ENCODE measurements at places on chromosomes 3 and 15. TPM values are rescaled to one million over a fixed set of nuclear protein-coding genes. Genes with fewer than 3 reads are reported as not detected.

Gene NR2E3
- 1.7 TPM for total RNA-seq

Gene EPM2AIP1
- total RNA-seq = 16.5 TPM

Gene COL6A6
- total RNA-seq = not detected

Gene ZDHHC19
- total RNA-seq = not detected

Gene IL17RD
- total RNA-seq = 40.2 TPM

Gene EAF1
- 40.3 TPM for total RNA-seq

Gene ADAMTS7
- 6.7 TPM for total RNA-seq

Gene REC114
- total RNA-seq = not detected

DNA sequence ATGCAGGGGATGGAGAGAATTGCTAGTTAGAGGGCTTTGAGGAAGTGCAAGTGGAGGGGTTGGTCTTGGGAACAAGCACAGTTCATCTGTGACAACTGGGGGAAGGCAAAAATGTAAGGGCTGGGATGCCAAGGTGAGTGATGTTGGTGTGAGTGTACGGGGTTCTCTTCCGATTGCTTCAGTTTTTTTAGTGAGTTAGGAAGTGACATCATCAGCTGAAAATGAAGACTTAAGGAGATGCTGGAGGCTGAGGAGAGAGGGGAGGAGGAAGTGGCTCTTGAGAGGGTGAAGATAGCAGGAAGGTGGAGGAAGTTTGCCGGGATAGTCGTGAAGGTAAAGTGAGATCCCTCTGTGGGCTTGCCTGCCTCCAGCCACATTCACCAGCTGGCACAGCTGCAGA, 12.7 kb downstream of the TICRR start:
- peak; percentile 52 for DNase-seq

- no peak for DNase-seq
Observed at GRCh38 chr3:46380471-46381221, 9.9 kb downstream of the CCR5 start.

DNA sequence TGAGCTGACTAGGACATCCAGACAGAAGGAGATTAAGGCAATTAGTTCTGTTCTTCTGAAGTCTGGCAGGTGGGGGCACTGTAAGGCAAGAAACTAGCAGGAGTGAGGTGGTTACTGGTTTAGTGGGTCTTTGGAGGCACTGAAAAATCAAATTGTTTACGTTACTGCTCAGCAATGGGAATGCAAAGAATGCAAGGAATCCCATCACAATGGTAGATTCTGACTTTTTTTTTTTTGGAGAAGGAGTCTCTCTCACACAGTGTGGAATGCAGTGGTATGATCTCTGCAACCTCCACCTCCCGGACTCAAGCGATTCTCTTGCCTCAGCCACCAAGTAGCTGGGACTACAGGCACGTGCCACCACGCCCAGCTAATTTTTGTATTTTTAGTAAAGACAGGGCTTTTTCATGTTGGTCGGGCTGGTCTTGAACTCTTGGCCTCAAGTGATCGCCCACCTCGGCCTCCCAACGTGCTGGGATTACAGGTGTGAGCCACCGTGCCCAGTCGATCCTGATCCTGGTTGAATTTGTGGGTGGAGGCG, 16.4 kb downstream of the FAM107A start:
- peak; percentile 60 for DNase-seq

DNA sequence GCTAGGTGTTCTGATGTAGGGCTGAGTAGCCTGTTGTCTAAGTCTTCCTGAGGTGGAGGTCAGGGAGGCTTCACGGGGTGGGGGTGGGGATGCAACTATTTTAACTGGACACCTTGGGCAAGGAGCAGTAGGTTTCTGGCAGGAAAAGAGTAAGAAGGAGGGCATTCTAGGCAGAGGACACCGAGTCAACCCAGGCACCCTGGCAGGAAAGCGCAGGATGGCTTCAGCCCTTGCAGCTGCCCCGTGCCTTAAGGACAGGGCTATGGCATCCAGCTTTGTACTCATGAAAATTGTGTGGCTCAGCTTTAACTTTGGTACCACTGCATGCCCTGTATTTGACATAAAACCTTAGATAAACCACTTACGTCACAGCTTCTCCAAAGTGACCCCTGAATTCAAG, 6.4 kb upstream of the FILIP1L start:
- DNase-seq = no peak

GRCh38 chr3:63764511-63764910, 54.6 kb upstream of the C3orf49 start:
- no peak for DNase-seq

DNA sequence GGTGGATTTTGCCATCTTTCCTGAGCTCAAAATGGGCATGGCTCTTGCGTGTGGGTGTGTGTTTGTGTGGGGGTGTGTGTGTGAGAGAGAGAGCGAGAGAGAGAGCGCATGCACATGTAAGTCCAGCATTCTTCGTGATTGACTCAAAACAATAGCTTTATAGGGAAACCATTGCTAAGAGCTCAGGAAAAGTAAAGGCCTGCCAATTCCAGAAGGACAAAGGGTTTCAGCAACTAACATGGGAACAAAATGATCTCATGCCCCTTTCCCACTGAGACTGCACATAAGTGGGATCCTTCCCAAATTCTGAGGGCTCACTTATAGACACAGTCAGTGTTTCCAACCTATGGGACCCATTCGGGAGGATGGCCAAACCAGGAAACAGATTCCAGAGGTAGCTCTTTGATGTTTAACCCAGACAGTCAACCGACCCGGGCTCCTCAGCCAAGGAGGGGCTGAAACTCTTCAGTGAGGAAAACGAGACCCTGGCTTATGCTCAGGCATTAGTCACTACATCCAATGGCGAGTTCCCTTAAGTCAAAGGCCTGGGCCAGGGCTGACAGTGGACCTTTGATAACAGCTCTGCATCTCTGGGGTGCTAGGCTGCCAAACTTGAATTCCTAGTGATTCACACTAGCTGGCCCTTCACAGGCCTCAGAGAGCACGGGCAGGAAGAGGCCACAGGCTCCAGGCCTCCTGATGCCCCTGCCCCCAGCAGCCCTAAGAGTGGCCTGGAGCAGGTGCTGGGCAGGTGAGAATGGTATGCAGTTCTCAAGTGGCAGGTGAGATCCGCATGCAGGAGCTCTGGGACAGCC, 305.0 kb upstream of the C2CD4B start:
- DNase-seq = peak; percentile 12

DNA sequence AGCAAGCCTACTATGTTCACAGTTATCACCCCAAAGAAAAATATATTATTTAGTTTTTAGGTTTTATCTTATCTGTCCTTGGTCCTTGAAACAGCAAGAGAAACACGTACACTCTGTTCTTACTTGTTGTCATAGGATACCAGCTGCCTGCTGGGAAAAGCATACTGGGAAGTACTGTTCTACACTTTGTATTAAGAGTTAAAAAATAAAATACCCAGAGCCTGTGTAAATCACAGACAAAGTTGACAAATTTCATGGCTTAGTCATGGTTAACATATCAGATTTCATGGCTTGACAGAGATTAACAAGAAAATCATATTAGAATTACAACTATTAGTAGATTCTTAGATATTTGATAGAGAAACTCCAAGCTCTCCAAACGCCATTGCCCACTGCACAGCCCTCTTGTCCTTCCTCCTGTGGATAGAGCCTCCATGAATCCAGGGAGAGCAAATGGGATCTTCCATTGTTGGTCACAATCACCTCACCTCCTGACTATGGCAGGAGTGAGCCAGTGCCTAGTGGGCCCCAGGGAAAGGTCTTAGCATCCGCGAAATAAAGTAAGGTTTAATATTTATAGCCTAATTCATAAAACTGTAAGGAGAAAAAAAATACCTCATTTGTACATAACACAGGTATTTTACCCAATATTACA, 128.1 kb upstream of the WNT5A start:
- DNase-seq = no peak

- DNase-seq = no peak
Observed at GRCh38 chr15:63979262-63979793, 67.0 kb downstream of the DAPK2 start.

- DNase-seq = no peak
Observed at GRCh38 chr15:93452537-93453211, 363.7 kb upstream of the RGMA start.

GRCh38 chr15:52256366-52256765, 39.2 kb downstream of the MYO5C start:
- peak; percentile 65 for DNase-seq

GRCh38 chr15:61088675-61089074, 140.4 kb downstream of the RORA start:
- no peak for DNase-seq

DNA sequence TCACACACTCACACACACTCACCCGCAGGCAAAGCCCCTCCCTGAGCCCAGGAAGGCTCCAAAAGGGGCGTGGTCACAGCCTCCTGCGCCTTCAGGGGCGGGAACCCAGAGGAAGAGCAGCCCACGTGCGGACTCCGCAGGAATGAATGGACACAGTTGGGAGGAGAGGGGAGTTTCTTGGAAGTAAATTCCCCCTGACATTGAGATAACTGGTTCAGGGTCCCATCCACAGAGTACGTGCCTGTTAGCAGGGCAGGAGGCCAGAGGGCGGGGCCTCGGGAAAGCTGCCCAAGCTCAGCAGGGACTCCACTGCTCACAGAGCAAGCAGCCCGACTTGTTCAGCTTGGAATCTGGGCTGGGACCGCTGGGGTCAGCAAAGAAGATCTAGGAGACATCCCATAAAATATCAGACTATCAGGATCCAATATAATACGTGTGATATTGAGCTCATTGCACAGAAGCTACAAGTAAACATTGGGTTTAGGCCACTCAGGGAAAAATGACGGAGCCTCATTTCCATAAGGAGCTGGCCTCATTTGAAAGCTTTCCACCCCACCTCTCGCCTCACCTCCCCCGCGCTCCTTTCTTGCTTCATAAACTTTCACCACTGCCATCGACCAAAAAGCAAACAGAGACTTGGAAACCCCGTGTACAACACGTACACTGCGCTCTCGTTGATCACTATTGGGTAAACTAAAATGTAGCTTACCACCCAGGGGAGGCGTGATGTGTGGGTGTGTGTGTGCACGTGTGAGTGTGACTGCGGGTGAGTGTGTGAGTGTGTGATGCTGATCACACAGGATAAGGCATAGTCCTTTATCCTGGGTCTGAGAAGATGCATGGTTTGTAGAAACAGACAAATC, 36.0 kb downstream of the TM2D3 start:
- peak; percentile 48 for DNase-seq

DNA sequence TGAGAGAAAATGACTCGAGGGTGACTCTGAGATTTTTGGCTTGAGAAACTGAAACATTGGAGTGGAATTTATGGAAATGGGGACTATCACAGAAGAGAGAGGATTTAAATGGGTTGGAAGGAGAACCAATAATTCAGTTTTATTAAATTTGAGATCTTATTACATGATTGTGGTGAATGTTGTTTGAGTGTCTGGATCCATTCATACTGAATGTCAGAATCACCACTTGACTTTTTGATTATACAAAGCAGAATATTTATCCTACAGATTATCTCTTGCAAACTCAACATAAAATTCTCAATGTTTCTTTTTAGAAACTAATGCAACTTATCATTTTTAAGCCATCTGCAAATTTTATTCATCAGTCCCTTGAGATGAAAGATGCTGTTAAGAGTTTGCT, 332.8 kb downstream of the CNTN3 start:
- DNase-seq = no peak

GRCh38 chr3:113516115-113516505, 1.2 kb upstream of the SPICE1 start:
- DNase-seq = no peak
